ENCODE measurements at places on chromosomes 16 and 17.
A peak's percentile ranks its signal among the peaks of the same experiment; 100 is the strongest.

DNA sequence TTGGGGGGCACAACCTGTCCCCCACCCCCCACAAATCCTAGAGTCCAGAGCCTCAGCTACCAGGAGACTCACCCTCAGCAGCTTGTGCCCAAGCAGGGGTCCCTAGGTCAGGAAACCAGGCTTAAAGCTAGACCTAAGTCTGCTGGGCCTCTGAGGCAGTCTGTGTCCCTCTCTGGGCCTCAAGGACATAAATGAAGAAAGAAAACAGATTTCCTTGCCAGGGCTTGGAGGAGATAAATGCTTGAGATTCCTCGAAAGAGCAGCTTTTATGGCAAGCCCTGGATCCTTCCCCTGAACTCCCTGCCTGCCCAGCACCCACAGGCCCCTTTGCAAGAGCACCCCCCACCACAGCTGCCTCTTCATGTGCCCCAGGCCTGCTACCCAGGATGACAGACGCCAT is 3.3 kb downstream of the SRCIN1 start:
- DNase-seq = no peak

GRCh38 chr16:81669473-81670350 is 109.4 kb upstream of the PLCG2 start:
- DNase-seq = no peak

GRCh38 chr16:76985392-76986045 is 205.5 kb upstream of the MON1B start:
- DNase-seq = no peak

DNA sequence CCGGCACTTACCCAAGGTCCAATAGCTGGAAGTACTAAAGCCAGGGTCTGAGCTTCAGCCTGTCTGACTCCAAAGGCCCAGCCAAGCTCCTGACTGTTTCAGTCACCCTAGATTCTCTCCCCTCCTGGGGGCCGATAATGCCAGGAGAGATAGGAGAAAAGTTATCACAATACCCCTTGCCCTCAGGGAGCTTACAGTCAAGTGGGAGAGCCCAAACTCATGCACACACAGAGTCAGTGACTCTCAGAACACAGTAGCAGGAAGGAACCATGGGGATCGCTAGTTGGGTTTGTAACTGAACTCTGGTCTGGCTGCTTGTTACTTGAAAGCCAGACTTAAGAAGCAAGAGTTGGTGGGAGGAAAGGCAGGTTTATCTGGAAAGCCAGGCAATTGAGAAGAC is 14.9 kb downstream of the ZNF768 start:
- DNase-seq = no peak

DNA sequence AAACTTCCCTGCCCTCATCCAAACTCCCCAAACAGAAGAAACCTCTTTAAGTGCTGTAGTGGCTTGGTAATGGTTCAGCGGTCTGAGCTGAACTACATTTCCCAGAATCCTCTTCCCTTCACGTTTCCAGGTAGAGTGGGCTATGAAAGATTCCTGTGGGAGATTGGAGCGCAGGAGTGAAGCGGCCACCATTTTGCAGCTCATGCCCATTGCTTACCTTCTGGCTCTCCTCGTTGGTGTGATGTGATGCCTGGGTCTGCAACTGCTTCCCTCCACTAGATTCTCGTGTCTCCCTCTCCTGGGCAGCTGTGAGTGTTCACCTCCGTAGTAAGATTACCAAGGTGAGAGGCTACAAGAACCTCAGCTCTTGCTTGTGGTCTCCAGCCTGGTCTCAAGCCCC is 82.1 kb downstream of the GPR139 start:
- no peak for DNase-seq

DNA sequence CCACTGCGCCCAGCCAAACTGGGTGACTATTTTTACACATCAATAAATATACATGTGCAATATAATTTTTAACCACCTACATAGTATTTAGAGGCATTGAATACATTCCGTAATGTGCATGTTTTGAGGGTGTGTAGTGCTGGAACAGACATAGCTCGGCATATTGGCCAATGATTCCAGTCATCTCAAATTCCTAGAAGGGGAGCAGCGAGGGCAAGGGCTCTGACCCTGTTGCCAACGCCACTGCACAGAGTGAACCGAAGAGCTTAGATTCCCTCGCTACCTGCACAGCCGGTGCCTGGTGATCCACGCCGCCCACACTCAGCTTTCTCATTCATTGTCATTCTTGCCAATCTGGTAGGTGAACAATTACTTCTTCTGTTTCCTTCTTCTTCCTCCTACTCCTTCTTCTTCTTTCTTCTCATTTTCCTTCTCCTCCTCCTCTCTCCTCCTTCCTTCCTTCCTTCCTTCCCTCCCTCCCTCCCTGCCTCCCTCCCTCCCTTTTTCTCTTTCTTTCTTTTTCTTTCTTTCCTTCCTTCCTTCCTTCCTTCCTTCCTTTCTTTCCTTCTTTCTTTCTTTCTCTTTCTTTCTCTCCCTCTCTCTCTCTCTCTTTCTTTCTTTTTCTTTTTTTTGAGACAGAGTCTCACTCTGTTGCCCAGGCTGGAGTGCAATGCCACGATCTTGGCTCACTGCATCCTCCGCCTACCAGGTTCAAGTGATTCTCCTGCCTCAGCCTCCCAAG is 26.3 kb upstream of the ATP2A3 start:
- DNase-seq = no peak

- no peak for DNase-seq
These were observed 142.7 kb upstream of the GNAO1 start for GRCh38 chr16:56048425-56049105.

DNA sequence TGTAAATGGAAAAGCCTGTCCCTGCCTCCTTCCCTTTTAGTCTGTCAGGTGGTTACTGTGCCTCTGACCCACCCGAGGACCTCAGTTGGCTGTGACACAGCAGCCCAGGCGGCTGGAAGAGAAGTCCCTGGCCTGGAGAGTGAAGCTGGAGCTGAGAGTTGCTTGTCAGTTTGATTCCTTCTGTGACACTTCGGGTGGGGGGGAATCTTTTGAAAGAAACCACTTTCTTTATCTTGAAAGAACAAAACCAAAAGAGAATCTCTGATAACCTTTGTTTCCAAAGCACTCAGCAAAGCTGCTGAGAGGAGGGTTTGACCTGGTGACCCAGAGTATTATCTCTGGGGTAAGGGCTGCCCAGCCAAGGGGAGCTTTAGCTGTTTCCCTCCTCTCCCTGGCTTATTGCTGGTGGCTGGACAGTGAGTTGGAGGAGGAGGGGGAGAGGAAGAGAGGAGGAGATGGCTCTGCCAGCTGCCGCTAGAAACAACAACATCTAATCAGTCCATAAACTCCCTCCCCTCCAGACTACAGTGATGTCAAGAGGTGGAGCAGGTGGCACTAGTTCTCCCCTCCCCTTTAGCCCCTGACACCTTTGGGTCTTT is 34.0 kb downstream of the YPEL2 start:
- DNase-seq = no peak

- DNase-seq = no peak
These were observed 15.4 kb downstream of the NAA60 start for GRCh38 chr16:3458852-3459361.

DNA sequence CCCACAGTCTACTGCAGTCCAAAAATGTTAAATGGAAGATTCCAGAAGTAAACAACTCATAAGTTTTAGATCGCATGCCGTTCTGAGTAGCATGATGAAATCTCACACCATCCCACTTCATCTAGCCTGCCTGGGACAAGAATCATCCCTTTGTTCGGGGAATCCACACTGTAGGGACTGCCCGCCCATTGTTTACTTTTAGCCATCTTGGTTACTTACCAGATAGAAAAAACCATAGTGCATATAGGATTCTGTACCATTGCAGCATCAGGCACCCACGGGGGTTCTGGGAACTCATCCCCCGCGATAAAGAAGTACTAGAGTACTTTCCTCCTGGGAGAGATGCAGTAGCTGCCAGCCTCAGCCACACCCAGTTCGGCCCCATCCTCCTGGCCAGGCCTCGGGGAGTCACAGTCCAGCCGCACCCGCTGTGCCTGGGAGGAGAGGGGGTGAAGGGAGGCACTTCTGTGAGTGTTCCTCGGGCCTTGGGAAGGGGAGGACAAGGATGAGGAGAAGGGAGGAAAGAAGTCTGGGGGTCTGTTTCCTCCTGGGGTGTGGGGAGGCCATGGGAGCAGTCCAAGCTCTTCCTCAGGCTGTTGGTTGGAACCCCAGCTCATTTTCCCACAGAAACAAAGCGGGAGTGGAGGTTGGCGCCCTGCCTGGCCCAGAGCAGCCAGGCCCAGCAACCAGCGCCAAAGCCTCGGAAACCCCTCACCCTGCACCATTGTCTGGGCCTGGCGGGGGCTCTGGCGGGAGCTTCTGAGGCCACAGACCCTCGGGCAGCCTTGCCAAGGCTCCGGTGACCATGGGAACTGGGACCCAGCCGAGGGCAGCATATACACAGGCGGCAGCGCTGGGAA is 8.9 kb downstream of the TRIM47 start:
- peak; percentile 81 for DNase-seq

- DNase-seq = no peak
These were observed 50.3 kb downstream of the ABCC6 start for GRCh38 chr16:16172991-16173390.

DNA sequence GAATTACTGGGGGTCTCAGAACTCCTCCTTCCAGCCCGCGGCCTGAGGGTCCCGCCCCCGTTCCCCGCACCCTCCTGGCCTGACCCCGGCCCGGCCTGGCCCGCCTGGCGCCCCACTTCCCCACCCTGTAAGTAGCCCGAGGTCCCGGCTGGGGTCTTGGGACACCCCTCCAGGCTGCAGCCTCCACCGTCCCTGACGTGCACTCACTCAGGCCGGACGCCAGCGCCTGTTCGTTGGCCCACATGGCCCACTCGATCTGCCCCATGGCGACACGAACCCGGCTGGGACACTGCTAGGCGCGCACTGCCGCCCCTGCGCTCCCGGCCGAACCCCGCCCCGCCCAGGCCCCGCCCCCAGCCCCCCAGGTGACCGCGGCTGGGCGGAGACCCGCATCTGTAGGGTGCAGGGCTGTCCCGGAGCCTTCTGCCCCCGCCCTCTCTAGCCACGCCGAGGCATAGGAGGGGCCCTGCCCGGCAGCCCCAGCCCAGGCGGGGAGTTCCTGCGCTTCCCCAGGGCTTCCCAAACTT is at the start of gene CYBA:
TSS of gene CYBA (minus strand) at position 305 of the 527 bp plus-strand sequence. CDS start at position 265, 40 bp downstream.
- DNase-seq = peak; percentile 87

GRCh38 chr16:63581570-63581969 is 1540.3 kb downstream of the CDH11 start:
- no peak for DNase-seq

DNA sequence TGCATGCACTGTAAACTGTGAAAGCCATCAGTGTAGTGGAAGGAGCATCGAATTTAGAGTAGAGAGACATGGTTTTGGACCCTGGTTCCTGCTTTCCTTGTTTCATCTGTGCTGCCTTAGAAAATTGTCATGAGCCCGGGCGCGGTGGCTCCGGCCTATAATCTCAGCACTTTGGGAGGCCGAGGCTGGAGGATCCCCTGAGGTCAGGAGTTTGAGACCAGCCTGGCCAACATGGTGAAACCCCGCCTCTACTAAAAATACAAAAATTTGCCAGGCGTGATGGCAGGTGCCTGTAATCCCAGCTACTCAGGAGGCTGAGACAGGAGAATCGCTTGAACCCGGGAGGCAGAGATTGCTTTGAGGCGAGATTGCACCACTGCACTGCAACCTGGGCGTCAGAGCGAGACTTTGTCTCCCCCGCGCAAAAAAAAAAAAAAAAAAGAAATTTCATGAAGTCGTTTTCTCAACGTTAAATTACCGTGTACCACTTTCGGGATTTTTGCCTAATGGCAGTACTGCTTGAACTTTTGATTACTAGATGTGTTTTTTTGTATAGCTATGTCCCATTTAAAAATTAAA is 912 bp downstream of the COQ7 start:
- DNase-seq = no peak

DNA sequence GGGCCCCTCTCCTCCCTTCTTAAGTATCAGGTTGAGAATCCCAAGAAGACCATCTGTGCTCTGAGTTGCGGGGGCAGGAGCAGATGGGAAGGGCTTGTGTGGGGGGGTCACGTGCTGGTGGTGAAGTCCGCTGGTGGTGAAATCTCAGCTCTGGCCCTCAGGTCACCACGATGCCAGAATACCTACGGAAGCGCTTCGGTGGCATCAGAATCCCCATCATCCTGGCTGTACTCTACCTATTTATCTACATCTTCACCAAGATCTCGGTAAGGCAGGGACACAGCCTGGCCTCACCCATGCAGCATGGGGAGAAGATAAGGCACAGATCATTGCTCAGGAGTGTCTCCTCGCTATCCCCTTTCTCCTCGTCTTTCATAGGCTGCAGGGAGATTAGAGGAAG is 29.7 kb downstream of the SLC5A11 start:
- DNase-seq = no peak

DNA sequence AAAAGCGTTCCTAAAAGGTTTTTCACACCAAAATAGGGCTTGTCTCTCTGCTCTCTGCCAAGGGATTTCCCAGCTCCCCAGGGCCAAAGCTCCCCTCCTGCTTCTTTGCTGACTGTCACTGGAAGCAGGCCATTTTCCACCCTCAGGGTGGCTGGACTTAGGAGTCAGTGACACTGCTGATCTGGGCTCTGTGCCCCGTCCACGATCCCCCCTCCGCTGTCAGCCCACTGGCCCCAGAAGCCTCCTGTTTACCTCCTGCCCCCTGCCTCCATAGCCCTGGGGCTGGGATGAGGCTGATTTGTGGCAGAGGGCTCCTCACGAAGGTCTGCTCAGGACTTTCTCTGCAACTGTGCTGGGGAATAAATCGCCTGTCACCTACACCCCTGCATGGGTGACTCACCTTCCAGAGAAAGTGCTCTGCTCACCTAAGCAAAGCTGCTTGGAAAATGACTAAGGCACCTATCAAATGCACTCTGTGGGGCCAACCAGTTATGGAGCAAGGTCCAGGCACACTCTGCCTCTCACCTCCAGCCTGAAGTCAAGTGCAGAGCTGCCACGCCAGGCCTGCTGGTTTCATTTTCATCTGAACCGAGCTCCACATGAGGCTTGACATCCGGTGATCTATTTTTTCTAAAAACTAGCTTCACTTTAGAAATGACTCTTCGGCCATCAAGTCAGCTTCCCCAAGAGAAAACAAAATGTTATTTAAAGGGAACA is 4.9 kb downstream of the MAP3K14 start:
- no peak for DNase-seq

DNA sequence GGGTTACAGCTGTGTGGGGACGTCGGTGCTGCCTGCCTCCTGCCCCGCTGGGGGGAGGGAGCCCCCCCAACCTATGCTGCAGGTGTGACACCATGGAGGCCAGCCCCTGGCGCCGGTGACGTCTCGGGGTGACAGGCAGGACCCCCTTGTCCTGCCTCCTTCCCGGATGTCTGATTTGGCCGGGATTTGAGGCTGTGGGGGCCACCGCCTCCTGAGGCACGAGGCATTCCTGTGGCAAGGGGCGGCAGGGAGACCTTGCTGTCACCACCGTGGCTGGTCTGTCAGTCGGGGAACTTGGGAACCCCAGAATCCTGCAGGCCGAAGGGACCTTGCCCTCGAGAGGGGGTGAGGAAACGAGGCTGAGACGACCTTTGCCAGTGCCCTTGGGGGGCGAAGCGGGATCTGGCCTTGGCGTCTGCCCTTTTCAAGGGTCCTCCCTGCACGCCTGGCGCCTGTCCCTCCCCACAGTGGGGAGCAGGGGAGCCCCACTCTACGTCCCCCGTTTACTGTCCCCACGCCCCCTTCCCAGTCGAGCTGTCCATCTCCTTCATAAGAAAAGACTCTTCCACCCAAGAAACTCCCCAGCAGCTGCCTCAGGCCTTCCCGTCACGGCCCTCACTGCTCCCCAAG is 74.4 kb downstream of the METRNL start:
- peak; percentile 17 for DNase-seq

All from femur (tissue), 1 donor.